ENCODE measurements at places on chromosomes 13 and 19.

- no peak for DNase-seq
Observed at GRCh38 chr13:88656751-88657150, 985.6 kb downstream of the SLITRK5 start.

- DNase-seq: peak; percentile 97
Observed at GRCh38 chr13:33251131-33251661, 34.4 kb downstream of the STARD13 start.

DNA sequence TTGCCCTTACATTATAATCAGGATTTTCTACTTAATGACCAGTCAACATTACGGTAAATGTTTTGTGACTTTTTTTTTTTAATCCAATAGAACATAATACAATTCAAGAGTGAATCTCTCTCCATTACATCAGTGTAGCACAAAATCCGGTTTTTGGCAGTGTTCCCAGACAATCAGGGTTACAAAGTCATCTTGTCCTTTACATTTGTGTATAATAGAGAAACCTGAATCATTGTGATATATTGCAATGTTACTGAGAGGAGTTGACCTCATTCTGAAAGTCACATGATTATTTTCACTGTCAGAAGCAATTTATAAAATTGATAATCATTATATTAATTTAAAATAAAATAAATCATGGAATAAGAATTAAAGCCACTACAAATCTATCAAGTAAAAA lies 1346.0 kb upstream of the SPRY2 start:
- peak; percentile 16 for DNase-seq

DNA sequence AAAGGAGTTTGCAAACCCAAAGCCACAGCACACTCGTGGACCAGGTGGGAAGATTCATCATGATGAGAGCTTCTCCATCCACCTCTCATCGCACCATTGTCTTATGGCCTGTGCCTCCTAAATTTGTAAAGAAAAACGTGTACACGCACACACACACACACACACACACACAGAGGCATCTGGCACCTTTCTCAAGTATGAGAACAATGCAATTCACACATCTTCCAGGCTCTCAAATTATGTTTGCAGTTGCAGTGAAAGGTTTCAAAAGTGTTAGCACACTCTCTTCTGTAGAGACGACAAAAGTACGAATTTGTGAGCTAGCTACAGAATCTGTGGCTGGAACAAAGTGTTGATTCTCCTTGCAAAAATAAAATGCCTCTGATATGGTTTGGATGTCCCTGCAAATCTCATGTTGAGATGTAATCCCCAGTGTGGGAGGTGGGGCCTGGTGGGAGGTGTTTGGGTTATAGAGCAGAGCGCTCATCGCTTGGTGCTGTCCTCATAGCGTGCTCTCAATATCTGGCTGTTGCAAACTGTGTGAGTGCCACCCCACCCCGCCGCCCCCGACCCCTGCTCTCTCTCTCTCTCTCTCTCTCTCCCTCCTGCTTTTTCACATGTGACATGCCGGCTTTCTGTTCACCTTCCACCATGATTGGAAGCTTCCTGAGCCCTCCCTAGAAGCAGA lies 21.8 kb upstream of the RAB20 start:
- DNase-seq: no peak

GRCh38 chr19:7993560-7993959 lies 11.9 kb downstream of the ELAVL1 start:
- DNase-seq: no peak

DNA sequence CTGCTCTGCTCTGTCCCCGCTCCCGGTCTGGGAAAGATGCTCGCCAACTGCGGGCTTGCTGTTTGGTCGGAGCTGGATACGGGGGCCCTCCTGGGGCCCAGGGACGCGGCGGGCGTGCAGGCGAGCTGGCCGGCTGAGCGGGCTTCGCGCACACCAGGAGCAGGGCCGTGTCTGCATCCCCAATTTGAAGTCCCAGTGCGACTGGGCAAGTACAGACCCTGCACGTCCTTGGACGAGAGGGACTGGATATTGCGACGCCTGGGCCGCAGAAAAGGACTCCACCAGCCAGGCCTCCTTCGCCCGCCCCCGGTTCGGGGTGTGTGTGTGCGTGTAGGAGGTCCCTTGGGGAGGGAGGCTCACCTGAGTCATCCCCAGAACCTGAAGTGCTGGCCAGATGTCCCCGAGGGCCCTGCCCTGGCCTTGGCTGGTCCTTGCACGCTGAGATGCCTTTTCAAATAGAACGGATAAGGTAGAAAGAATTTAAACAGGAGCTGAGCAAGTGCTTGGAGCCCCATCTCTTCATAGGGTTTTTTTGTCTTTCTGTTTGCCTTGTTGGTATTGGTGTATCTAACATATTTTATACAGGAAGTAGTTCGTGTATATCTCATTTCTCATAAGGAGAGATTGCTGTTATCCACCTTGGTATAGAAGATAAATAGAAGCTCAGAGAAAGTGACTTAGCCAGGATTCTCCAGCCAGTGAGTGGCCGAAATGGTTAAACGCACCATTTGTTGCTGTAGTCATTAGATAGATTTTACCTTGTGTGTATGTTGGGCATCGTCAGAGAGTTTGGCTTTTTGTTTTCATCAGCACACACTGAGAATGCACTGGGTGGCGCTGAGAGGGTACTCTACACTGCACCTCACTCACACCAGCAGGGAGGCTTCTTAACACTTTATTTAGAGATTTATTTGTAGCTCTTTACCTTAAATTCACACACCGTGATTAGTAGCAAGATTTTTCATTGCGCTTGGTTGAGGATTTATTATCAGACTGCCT lies 1.1 kb downstream of the NAXD start:
- no peak for DNase-seq

DNA sequence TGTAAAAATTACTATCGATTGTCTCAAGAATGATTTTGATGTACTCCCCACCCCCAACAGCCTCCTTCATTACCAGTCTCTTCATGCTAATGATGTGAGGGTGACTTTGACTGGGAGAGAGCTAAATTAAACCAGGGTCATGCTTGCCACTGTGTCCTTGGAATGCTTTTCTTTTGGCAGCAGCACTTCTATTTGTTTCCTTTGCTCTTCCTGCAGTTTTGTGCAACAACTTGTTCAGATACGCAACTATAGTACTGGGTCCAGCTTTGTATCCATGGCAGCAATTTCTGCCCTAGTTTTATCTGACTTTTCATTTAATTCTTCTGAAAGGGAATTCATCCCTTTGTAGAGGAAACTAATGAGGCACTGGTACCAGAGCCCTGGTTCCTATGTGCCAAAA lies 2792.1 kb downstream of the PCDH9 start:
- DNase-seq: no peak

DNA sequence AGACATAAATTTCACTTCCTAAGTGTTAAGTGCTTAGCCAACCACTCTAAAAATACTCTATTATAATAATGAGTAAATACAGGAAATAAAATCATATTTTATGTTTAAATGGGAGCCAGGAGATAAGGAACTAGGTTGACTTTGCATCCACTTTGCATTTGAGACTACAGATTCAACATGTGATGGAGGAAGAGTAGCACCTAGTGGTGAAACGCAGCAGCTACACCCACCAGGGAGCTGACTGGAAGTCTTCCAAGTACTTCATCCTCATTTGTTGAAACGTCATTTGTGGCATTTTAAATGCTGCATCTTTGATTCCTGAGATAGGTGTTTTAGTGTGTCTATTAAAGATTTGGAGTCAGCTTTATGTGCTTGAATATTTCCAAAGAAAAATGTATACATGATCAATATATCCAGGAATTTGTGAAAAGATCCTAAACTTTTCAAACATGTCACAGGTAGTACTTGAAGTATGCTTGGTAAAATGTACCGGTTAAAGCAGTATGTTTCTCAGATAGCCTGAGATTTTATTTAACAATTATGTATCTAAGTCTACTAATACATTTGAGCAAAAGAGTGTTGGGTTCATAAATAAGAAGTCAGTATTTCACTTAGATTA lies 17.4 kb upstream of the KCTD12 start:
- peak; percentile 57 for DNase-seq

DNA sequence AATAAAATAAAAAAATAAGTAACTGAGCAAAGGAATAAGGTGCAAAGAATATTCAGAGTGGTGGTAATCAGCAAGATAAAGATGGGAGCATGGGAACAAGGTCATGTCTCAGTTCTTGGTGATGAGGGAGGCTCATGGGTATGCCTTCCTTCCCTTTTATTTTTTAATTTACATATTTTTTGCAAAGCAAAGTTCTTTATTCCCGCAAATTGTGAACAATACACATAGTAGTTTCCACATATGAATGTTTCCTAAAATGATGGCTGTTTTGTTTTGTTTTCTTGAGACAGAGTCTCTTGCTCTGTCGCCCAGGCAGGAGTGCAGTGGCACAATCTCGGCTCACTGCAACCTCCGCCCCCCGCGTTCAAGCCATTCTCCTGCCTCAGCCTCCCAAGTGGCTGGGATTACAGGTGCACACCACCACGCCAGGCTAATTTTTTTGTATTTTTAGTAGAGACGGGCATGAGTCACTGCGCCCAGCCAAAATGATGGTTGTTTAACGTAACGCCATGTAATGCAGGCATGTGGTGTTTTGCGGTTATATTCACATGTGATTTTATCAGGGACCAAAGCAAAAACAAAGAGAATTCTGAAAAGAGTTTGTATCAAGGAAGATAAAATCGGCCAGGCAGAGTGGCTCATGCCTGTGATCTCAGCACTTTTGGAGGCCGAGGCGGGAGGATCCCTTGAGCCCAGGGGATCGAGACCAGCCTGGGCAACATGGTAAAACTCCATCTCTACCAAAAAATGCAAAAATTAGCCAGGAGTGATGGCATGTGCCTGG lies 4.5 kb upstream of the ADGRE2 start:
- no peak for DNase-seq

- no peak for DNase-seq
Observed at GRCh38 chr19:7637374-7638256, 705 bp downstream of the STXBP2 start.

- no peak for DNase-seq
Observed at GRCh38 chr13:52195401-52195837, 36.0 kb upstream of the NEK3 start.

GRCh38 chr13:24896061-24896460 lies 132.1 kb downstream of the RNF17 start:
- DNase-seq: no peak

DNA sequence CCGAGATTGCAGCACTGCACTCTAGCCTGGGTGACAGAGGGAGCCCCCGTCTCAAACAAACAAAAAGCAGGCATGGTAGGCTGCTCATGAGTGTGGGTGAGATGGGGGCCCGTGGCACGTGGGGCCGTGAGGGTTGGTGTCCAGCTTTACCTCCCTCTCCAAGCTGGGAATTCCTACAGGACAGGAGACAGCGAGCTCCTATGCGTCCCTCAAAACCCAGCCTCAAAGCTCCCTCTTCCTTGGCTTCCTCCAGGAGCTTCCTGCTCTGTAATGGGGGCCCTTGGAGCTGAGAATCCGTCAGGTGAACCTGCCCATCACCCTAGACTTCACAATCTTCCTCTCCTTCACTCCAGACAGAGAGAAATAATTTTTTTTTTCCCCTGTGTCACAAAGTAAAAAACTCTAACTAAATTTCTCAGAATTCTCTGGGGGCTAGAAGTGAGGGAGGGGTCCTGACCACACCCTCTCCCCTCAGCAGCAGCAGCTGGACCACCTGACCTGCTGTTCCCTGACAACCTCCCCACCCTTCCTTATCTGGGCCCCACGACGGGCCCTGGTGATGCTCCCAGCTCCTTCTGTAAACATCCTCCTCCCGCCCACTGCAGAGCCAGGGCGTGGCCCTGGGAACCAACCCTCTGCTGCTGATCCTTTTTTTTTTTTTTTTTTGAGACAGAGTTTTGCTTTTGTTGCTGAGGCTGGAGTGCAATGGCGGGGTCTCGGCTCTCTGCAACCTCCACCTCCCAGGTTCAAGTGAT lies 22.1 kb upstream of the WDR18 start:
- peak; percentile 68 for DNase-seq

DNA sequence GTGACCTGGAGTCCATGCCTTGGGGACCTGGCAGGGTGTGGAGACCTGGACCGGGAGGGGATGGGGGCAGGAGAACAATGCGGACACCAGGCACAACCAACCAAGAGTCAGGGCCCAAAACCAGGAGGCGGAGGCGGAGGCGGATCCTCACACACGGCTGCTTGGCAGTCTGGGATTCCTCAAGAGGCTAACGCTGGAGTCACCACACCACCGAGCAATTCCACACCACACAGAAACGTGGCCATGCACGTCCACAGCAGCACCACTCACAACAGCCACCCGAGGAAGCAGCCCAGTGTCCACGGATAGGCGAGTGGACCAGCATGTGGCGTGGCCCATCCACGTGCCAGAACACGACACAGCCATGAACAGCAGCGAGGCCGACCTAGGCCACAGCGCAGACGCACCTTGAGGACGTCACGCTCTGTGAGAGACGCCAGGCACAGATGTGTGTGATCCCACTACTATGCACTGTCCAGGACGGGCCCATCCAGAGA lies 17.7 kb downstream of the SBNO2 start:
- DNase-seq: no peak

GRCh38 chr19:28351761-28352160 lies 861.2 kb downstream of the UQCRFS1 start:
- no peak for DNase-seq

Data from A172 (cell line).